ENCODE measurements at places on chromosomes 13 and 19.

- DNase-seq: no peak
These were observed 8.1 kb downstream of the NKPD1 start for GRCh38 chr19:45152504-45153338.

GRCh38 chr19:28019371-28019770 is 1193.6 kb downstream of the UQCRFS1 start:
- DNase-seq: no peak

DNA sequence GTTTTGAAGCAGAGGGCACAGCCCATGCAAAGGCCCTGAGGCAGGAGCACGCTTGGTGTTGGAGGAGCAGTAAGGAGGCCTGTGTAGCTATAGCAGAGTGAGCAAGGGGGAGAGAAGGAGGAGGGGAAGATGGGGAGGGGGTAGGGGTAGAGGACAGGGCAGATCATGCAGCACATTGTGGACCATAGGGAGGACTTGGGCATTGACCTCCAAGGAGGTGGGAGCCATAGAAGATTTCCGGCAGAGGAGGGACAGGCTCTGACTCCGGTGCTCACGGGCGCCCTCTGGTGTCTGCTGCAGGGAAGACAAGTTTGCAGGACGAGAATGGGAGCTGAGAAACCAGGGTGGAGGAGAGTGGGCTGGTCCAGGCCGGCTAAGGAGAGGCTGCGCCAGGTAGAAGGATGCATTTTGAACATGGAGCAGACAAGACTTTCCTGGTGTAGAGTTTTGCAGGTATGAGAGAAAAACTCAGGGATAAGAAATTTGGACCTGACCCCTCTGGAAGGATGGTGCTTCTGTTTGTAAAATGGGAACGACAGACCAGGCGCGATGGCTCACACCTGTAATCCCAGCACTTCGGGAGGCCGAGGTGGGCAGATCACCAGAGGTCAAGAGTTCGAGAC is 13.7 kb upstream of the CREB3L3 start:
- peak; percentile 85 for DNase-seq

DNA sequence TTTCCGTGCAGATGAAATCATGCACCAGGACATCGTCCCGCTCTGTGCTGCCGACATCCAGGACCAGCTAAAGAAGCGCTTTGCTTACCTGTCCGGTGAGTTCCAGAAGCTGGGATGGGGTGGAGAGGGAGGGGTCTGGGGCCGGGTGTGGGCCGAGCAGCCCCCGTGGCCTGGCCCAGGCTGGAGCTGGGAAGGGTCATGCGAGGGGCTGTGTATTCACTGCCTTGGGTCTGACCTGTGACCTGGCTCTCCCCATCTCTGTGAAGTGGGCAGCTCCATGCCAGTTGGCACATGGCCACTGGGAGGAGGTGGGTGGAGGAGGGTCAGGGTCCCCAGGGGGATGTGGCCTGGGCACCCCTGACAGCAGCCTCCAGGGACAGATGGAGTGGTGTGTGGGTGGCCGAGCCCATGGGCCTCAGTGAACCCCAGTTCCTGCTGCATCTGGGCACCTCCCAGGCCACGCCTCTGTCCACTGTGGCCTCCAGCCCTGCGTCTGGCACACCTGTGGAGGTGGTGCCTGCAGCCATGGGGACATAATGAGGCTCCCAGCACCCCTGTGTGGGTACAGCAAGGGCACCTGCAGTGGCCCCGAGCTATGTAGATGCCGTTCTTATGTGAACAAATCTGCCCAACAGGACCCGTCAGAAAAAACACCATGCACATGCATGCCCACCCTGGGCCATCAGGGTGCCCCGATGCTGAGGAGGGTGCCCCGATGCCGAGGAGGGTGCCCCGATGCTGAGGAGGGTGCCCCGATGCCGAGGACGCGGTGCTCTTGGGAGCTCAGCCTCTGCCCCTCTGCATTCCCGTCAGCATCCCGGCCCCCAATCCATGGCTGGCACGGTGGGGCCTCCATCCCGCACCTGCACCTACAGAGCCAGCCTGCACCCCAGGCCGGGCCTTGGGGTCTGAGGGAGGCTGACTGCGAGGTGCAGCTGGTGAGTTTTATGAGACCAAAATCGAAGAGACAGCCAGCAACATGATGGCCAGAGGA is 46.0 kb downstream of the MCF2L start:
- no peak for DNase-seq

GRCh38 chr13:59835569-59835968 is 328.2 kb downstream of the DIAPH3 start:
- no peak for DNase-seq

- no peak for DNase-seq
These were observed 11.2 kb downstream of the FEM1A start for GRCh38 chr19:4802711-4803110.

GRCh38 chr13:110628477-110628793 is 13.1 kb downstream of the NAXD start:
- DNase-seq: no peak

GRCh38 chr19:49447485-49448431 is 3.9 kb downstream of the PIH1D1 start:
- no peak for DNase-seq

DNA sequence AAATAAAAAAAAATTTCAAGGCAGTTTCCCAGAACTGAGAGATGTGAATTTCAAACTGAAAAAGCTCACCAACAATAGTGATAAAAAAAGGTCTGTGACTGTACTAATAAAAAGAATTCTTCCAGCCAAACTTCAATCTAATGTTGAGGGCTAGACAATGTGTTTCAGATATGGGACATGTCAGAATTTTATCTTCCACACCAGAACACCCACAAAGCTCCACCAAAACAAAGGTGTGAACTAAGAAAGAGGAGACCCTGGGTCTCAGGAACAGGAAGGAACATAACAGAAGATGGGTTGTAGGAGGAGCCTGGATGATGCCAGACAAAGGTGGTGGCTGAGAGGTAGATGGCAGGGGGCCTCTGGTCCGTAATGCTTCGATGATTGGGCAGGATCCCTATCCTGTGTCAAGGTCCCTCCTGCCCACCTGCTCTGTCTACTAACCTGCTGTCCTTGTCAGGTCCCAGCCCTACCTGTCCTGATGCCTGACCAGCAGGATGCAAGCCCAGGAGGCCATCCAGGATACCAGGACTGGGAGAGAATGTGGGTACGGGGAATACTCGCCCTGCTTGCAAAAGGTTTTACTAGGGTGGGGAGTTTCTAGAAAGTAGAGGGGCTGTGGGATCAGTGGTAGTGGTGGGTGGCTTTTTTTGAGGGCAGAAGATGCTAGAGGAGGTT is 4.5 kb downstream of the MZF1 start:
- DNase-seq: no peak

DNA sequence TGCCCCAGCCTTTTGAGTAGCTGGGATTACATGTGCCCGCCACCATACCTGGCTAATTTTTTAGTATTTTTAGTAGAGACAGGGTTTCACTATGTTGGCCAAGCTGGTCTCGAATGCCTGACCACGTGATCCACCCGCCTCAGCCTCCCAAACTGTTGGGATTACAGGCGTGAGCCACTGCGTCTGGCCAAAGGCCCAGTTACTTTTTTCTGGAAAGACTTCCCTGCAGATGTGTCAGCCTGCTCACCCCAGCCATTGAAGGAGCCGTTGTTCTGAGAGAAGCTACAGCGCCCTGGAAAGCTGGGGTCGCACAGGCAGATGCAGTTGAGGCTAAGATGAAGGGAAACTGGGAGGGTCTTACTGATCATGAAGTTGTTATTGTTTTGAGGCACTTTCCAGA is 7.9 kb upstream of the ZNF626 start:
- no peak for DNase-seq

DNA sequence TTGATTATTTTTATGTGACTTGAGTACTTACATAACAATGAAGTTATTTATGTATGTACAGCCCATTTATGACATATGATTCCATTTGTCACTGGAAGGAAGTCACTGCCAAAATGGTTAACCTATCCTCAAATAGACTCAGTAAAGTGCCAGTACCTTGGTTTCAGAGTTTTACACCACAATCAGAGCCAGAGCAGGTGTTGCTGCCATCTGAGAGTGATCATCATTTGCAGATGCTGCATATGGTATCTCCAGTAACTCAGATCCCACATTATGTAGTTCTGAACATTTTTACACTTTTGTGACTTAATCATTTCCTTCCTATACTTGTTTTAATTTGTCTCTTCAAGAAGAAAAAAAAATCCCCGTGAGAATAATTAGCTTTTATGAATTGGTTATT is 313.3 kb downstream of the HS6ST3 start:
- no peak for DNase-seq

- DNase-seq: no peak
These were observed 10.4 kb downstream of the NUDT19 start for GRCh38 chr19:32702010-32702409.
